ENCODE measurements at places on chromosomes 1 and 21. TPM values are rescaled to one million over a fixed set of nuclear protein-coding genes. Genes with fewer than 3 reads are reported as not detected.
A peak's percentile ranks its signal among the peaks of the same experiment; 100 is the strongest.

Gene DSCAM
- total RNA-seq, result 0.33 TPM

Gene RAP1A
- 49.6 TPM for total RNA-seq

Gene HPCAL4
- total RNA-seq, result 15.8 TPM

Gene ADGRL2
- 139 TPM for total RNA-seq

Gene TEX38
- total RNA-seq, result 0.16 TPM

Gene UCK2
- total RNA-seq, result 20.9 TPM

Gene HTR6
- not detected for total RNA-seq

Gene IGSF3
- total RNA-seq, result 27.2 TPM

Gene FALEC
- not detected for total RNA-seq

Gene CFAP57
- total RNA-seq, result 0.10 TPM

Gene MACO1
- total RNA-seq, result 27.0 TPM

Gene CAMK2N1
- 38.5 TPM for total RNA-seq

Gene ECM1
- 1.0 TPM for total RNA-seq

- DNase-seq, result no peak
These were observed 66.0 kb upstream of the PAX7 start for GRCh38 chr1:18564676-18565075.

GRCh38 chr21:29817450-29817849 is 122.3 kb downstream of the GRIK1 start:
- DNase-seq, result no peak

- no peak for DNase-seq
These were observed 178.0 kb upstream of the GALNT2 start for GRCh38 chr1:229889031-229889517.

DNA sequence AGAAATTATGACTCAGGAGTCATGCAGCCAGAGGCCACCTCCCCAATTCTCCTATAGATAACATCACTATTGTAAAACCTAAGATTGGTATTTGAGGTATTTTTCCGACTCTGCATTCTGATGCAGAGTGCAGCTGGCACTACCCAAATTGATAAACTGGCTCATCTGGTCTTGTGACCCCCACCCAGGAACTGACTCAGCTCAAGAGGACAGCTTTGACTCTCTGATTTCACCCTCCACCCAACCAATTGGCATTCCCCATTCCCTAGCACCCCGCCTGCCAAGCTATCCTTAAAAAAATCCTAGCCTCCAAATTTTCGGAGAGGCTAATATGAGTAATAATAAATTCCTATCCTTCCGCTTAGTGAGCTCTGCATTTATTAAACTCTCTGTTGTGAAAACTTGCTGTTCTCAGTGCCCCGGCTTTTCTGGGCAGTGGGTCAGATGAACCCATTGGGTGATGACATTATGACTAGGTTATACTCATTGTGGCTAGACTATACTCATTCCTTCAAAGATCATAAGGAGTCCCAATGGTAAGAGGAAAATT is 39.4 kb upstream of the EPS15 start:
- DNase-seq, result no peak

DNA sequence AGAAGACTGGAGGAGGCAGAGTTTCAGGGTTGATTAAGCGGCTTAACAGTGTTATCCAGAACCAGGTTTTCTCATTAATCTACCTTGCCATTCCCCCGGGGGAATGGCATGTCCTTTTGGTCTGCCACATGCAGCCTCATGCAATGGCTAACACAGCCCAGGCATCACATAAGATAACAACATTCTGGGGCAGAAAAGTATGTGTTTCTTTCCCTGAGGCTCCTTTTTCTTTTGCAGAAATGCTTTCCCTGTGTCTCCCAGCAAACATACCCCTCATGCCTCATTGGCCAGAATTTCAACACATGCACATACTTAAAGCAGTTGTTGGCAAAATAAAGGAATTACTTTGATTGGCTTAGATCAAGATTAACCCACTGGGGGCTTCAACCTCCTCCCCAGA is 98.6 kb downstream of the OMA1 start:
- peak; percentile 16 for DNase-seq

GRCh38 chr1:162937716-162938395 is 76.9 kb upstream of the CCDC190 start:
- DNase-seq, result no peak

GRCh38 chr1:150221552-150221951 is 14.4 kb downstream of the ANP32E start:
- DNase-seq, result peak; percentile 22

GRCh38 chr1:111948209-111949171 is 41.0 kb downstream of the KCND3 start:
- peak; percentile 16 for DNase-seq

- DNase-seq, result no peak
These were observed 931.2 kb upstream of the B3GALT2 start for GRCh38 chr1:194117582-194117981.

DNA sequence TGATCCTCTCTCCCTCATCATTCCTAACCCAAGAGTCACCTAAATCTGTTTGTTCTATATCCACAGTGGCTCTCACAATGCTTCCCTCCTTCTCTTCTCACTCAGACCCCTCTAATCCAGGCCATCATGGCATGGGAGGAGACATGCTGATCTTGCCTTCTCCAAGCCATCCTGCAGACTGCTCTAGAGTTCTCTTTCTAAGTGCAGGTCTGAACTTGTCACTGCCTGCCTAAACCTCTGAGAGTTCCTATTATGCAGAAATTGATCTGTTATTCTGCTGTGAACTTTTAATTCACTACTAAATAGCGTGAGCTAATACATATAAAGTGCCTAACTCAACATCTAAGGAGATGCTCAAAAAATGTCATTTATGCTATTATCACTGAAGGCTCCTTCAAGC is 26.8 kb downstream of the LAMC2 start:
- no peak for DNase-seq

DNA sequence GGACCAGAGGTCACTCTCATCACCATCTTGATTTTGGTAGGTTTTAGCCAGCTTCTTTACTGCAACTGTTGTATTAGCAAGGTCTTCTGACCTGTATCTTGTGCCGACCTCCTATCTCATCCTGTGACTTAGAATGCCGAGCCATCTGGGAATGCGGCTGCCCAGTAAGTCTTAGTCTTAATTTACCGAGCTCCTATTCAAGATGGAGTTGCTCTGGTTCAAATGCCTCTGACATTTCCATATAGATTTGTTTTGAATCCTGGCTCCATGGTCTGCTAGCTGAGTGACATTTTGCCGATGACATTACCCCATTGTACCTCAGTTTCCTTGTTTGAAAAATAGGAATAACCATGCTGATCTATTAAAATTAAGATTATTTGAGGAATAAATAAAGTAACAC is 193.9 kb upstream of the HMCN1 start:
- DNase-seq, result no peak

GRCh38 chr1:227728059-227728891 is 6.8 kb downstream of the JMJD4 start:
- DNase-seq, result peak; percentile 90

GRCh38 chr1:9657521-9658032 is 6.0 kb downstream of the PIK3CD start:
- DNase-seq, result no peak

DNA sequence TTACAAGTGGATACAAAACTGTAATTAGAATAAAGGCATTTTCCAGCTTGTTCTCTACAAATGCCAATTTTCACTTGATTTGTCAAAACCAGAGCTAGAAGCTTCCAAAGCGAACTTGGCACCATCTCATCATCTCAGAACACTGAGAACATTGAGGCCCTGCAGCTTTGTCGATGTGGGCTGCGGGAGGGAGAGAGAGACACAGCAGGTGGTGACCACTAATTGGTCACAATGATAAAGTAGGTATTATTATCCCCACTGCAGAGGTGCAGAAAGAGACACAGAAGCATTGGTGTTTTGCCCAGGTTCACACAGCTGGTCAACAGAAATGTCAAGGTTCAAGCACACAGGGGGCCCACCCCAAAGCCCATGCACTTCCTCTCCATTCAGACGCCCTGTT is 72.2 kb upstream of the KRTAP19-8 start:
- no peak for DNase-seq

DNA sequence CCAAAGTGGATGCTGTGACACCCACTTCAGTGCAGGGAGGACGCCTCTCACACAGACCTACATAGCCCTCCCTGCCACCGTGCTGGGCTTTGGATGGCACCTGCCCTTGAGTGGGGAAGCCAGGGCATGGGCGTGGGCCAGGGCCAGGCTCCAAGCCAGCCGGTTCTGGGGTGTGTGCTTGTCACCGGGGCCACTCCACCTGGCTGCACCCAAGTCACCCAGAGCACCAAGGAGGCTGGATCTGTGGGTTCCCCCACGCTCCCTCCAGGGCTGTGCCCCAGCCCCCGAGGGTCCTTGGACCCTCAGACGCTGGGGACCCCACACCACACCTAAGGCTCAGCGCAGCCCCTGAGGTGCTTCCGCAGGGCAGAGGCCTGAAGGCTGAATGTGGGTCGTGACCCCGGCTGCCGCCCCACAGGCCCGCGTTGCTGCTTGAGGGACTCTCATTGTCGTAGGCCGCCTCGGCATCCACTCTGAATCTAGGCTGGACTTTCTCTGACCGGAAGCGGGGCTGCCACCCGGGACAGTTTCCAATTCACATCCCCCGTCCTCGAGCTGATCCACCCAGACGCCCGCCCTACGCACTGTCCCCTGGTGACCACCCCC is 1.5 kb downstream of the MXRA8 start:
- no peak for DNase-seq

- DNase-seq, result no peak
These were observed 115.7 kb downstream of the AKT3 start for GRCh38 chr1:243734308-243734695.

DNA sequence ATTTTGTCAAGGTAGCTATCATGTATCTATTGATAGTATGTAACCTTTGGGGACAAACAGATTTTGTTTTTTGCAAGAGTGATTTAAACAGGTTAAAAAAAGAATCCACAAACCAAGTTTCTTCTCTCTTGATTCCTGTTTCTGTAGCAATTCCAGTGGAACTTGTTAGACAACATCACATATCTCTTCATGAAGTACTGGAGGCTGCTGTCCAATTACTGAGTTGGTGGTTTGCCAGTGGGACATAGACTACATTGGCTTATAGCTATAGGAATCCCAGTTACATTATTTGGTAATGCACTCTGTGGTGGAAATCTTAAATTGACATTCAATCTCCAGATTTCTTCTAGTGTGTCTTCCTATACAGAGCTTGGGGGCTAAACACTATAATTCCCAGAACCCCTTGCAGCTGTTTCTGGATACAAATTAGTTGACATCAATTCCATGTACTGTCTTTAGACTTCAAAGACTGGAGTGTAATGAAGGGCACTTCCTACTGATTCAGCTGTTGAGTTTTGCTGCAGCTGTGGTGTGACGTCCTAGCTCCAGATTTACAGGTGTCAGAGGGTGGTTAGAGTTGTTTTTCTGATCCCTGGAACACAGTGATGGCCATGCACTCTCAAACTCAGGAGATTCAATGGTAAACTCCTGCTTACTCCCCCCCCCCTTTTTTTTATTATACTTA is 29.4 kb upstream of the GCLM start:
- no peak for DNase-seq

- DNase-seq, result no peak
These were observed 657.0 kb downstream of the AMY1C start for GRCh38 chr1:104406728-104407127.

DNA sequence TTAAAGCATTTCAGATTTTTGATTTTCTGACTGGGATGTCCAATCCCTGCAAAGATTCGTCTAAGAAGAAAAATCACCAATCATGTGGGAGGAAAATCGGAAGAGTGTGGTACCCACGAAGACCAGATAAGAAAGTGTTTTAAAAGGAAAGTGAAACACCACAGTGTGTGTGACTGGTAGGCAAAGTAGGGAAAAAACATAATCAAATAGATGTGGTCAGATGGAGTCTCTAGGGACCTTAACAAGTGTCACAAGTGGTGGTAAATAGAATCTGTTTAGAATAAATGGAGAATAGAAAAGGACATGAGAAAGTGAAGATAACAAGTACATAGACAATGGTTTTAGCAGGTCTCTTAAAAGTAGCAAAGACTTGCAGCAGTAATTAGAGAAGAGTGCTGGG is 154.6 kb downstream of the SLC30A10 start:
- DNase-seq, result no peak

DNA sequence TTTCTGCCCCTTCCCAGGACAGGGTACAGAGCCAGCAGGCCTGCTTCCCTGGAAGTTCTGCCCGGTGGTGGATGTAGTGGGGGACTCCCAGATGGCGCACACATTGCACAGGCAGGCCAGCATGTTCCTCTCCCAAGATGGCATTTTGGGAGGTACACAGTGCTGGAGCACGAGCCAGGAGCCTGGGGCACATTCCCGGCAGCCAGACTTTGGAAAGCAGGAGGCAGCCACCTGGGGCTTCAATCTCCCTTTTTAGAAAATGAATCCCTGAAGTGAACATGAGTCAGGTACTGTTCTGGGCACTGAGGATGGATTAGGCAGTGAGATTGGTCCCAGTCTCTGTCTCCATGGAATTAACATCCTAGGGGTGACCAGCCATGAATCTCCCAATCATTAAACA is 56.9 kb downstream of the RUNX1 start:
- DNase-seq, result no peak

GRCh38 chr1:151858030-151858746 is 4.7 kb upstream of the THEM5 start:
- DNase-seq, result no peak

DNA sequence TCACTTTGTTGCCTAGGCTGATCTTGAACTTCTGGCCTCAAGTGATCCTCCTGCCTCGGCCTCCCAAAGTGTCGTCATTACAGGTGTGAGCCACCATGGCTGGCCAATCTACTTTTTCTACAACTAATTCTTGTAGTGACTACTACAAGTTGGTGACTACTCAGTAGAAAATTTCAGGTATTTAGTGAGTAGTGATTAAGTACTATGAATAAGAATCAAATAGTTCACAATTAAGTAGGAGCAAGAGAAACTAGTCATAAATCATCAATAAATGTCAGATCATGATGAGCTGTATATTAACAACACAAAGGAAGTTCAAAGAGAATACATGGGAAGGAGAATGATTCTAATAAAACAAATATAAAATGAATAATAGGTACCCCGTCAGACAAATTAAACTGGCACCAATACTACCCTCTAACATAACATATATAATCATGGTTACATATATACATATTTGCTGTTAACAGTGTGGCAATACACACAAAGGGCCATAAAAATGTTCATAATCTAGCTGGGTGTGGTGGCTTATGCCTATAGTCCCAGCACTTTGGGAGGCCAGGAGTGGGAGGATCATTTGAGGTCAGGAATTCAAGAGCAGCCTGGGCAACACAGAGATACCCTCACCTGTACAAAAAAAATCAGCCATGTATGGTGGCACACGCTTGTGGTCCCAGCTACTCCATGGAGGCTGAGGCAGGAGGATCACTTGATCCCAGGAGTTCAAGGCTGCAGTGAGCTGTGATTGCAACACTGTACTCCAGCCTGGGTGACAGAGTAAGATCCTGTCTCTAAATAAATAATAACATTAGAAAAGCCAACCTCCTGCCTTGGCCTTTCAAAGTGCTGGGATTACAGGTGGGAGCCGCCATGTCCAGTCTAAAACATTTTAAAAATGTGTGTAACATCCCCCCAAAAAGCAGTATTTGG is 19.1 kb downstream of the YY1AP1 start:
- DNase-seq, result no peak

DNA sequence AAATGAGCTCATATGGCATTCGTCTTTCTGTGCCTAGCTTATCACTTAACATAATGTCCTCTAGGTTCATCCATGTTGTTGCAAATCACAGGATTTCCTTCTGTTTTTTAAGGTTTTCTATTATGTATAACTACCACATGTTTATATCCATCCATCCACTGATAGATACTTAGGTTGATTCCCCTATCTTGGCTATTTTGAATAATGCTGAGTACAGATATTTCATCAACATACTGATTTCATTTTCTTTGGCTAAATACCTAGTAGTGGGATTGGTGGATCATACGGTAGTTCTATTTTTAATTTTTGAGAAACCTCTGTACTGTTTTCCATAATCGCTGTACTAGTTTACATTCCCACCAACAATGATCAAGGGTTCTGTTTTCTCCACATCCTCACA is 45.0 kb downstream of the GORAB start:
- no peak for DNase-seq

- DNase-seq, result no peak
These were observed 85.0 kb downstream of the ATP1A1 start for GRCh38 chr1:116457946-116458604.

All from hepatocyte (in vitro differentiated cells).